Astrocyte (in vitro differentiated cells and primary cell): ENCODE measurements at places on chromosomes 1 and 21.
A peak's percentile ranks its signal among the peaks of the same experiment; 100 is the strongest.

DNA sequence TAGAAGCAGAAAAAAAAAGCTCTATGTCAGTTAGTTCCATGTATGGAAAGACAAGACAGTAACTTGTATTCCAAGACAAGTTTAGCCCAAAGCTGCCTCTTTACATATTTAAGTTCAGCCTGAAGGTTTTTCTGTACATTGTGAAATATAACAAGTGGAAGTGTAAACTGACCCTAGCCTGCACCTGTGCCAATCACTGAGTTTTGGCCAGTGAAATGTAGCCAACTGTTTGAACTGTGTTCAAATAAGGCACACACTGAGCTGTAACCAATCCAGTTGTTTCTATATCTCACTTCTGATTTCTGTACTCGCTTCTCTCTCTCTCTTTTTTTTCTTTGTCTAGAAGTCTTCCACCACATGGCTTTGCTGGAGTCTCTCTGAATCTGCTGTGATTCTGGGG is 1227.1 kb downstream of the NCAM2 start:
- H3K36me3 ChIP-seq, result no peaks in the 10 kb centered on the region
- H3K4me1 ChIP-seq, result no peaks in the 10 kb centered on the region
- H3K4me3 ChIP-seq, result no peak overlapping the region

GRCh38 chr1:50880373-50880772 is 79.7 kb downstream of the FAF1 start:
- no peaks in the 10 kb centered on the region for H3K27me3 ChIP-seq
- DNase-seq, result no peak
- H3K27ac ChIP-seq, result no peak overlapping the region

DNA sequence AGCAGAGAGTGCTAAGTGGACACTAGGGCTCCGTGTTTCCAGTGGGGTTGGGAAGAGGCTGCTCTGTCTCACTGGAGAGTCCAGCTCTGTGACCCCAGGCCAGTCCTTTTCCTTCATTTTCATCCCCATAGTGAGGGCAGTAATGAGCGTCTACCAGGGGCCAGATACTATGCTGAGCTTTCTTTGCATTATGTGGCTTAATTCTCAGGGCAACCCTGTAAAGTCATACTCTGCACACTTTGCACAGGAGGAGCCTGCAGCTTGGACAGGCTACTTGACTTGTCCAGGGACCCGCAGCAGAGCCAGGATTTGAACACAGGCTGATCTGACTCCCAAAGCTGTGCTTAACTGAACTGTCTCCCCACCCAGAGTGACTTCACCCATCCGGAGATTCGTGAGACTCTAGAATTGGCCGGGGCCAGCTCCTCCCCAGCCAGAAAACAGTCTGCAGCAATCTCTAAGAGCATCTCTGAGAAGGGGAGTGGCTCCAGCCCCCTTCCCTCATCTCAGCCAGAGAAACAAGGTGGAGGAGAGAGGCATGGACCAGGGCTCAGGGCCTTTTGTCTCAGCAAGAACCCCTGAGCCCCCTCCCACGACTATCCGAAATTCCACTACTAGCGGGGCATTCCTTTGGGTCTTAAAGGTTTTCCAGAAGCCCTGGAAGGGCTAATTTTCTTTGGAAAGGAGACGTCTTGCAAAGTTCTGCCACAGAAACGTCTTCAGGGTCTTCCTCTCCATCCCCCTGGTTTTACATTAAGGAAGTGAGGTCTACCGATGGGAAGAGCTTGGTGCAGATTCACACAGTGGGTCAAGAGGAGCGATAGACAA is 866 bp upstream of the FNDC5 start:
- peak overlapping the region; percentile 55 for H3K4me3 ChIP-seq
- peaks cover 5% of the 10 kb centered on the region for H3K27me3 ChIP-seq
- H3K27ac ChIP-seq, result no peak overlapping the region
- H3K4me1 ChIP-seq, result peaks cover 5% of the 10 kb centered on the region
- DNase-seq, result no peak

- H3K36me3 ChIP-seq, result no peaks in the 10 kb centered on the region
- H3K27me3 ChIP-seq, result no peaks in the 10 kb centered on the region
- H3K4me3 ChIP-seq, result no peak overlapping the region
- no peak for DNase-seq
Measured at GRCh38 chr1:84918726-84919336, 25.8 kb upstream of the LPAR3 start.

DNA sequence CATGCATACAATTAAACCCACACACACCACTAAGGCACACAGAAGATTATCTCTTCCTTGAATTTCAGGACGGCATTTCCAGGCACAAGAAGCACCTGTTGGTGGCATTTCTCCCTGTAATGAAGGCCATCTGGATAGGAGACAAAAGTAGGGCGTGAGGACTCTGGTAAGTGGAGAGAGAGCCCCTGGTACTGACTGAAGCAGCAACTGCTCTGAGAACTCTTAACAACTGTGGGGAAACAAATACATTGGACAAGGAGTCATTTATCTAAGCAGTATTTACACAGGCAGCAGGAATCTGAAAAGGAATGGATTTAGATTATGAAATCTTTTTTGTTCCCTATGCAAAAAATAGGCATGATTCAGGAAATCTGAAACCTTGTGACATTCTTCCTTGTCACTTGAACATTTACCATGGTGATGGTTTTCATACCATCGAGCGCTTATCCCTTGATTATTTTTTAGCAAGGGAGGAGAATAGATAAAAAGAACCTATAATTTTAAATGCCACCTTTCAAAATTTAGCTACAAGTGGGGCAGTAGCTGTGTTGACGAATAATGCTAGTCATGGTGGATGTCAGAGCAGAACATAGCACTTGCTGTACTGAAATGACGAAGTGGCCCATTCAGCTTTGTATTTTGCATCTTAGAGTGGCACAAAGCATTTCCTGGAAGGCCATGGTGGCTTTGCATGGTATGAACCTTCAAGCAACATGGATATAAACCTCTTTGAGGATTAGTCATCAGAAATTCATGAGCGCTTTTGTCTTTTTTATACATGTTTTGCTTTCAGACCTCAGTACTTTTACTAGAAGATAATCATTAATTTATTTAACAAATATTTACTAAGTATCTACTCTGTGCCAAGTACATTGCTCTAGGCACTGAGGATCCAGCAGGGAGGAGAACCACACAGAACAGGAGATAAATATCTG is 362.0 kb downstream of the ADGRL2 start:
- no peaks in the 10 kb centered on the region for H3K4me1 ChIP-seq
- no peak overlapping the region for H3K27ac ChIP-seq
- no peak overlapping the region for H3K4me3 ChIP-seq

GRCh38 chr1:229454056-229454455 is 20.2 kb upstream of the ACTA1 start:
- no peak overlapping the region for H3K27ac ChIP-seq
- H3K36me3 ChIP-seq, result peaks cover 21% of the 10 kb centered on the region
- no peak overlapping the region for H3K4me3 ChIP-seq
- no peak for DNase-seq

DNA sequence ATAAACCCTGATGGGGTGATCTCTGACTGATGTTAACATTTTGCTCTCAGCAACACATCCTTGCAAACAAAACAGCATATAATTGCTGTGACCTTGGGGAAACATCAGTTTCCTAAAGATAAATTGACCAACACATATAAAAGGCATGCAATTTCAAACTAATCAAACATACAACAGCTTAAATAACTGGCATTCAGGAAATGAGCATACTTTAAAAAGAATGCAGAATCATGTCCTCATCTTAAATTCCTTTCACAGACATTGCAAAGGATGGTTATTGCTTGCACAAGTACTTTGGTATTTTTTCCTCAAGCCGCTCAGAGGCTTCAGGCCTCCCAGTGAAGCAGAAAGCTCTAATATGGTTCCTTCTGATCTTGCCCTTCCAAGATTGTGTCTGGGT is 53.4 kb upstream of the RGS18 start:
- no peaks in the 10 kb centered on the region for H3K27me3 ChIP-seq
- peak overlapping the region; percentile 70 for H3K27ac ChIP-seq
- DNase-seq, result peak; percentile 77
- H3K36me3 ChIP-seq, result no peaks in the 10 kb centered on the region
- H3K4me1 ChIP-seq, result peaks cover 9% of the 10 kb centered on the region

- no peaks in the 10 kb centered on the region for H3K36me3 ChIP-seq
- peaks cover 8% of the 10 kb centered on the region for H3K4me1 ChIP-seq
- no peak overlapping the region for H3K4me3 ChIP-seq
- H3K27ac ChIP-seq, result no peak overlapping the region
Measured at GRCh38 chr1:101130673-101131072, 105.1 kb upstream of the DPH5 start.

- no peak overlapping the region for H3K27ac ChIP-seq
- H3K36me3 ChIP-seq, result no peaks in the 10 kb centered on the region
- H3K27me3 ChIP-seq, result peaks cover 9% of the 10 kb centered on the region
- H3K4me1 ChIP-seq, result peaks cover 14% of the 10 kb centered on the region
- DNase-seq, result no peak
Measured at GRCh38 chr1:159943908-159944622, 1.3 kb downstream of the IGSF9 start.

DNA sequence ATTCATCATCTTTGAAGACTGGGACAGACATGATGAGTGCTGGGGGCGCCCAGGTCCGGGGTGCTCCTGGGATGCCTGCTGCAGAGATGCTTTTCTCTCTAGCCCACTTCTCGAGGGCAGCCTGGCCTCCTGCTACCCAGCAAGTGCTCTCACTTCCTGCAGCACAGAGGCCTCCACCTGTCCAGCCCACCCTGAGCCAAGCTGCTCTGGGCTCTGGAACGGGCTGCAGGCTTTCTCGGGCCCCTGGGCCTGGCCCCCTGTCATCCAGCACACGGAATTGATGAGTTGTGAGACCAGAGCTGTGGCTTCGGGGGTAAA is 469.5 kb upstream of the VAMP3 start:
- H3K27me3 ChIP-seq, result no peaks in the 10 kb centered on the region
- H3K4me1 ChIP-seq, result peaks cover 54% of the 10 kb centered on the region
- H3K4me3 ChIP-seq, result no peak overlapping the region
- no peak for DNase-seq
- H3K36me3 ChIP-seq, result no peaks in the 10 kb centered on the region

- no peak overlapping the region for H3K4me3 ChIP-seq
- DNase-seq, result no peak
- H3K27me3 ChIP-seq, result peaks cover 21% of the 10 kb centered on the region
- no peaks in the 10 kb centered on the region for H3K4me1 ChIP-seq
- no peaks in the 10 kb centered on the region for H3K36me3 ChIP-seq
- no peak overlapping the region for H3K27ac ChIP-seq
Measured at GRCh38 chr21:36661511-36662309, 37.2 kb upstream of the SIM2 start.

GRCh38 chr1:66788231-66788939 is 12.7 kb downstream of the INSL5 start:
- DNase-seq, result no peak
- no peaks in the 10 kb centered on the region for H3K36me3 ChIP-seq
- no peak overlapping the region for H3K27ac ChIP-seq
- no peaks in the 10 kb centered on the region for H3K4me1 ChIP-seq
- no peaks in the 10 kb centered on the region for H3K27me3 ChIP-seq
- no peak overlapping the region for H3K4me3 ChIP-seq

GRCh38 chr1:92786111-92786901 is 1.4 kb upstream of the EVI5 start:
- H3K4me3 ChIP-seq, result no peak overlapping the region
- H3K4me1 ChIP-seq, result no peaks in the 10 kb centered on the region
- H3K27me3 ChIP-seq, result no peaks in the 10 kb centered on the region
- H3K36me3 ChIP-seq, result no peaks in the 10 kb centered on the region
- DNase-seq, result no peak
- H3K27ac ChIP-seq, result no peak overlapping the region

DNA sequence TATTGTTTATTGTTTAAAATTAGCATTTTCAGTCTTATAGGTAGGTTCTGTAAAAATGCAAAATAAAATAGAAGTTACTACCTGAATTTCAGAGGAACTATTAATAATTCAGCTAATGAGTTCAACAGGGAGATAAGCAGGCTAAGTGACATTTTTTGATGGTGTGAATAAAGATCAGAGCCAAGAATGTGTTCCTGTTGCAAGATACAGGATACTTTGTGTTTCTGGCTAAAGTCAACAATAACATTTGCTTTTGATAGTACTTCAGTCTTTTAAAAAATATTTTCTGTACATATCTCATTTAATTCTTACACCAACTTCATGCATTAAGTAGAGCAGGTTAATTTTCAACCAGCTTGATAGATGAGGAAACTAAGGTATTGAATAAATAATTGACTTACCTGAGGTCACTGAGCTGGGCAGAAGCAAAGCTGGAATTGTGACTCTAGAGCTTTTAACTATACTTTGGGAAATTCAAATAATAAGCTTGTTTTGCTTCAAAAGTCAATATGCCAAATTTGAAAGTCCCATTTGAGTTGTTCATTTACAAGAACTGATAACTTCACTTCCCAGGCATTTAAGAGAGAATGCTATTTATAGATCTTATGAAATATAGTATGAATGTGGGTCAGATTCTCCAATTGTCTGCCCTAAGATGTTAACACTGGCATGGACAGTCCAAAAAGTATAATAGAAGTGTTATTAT is 6.0 kb downstream of the GORAB start:
- peak; percentile 63 for DNase-seq
- H3K36me3 ChIP-seq, result peaks cover 32% of the 10 kb centered on the region
- no peaks in the 10 kb centered on the region for H3K27me3 ChIP-seq
- peak overlapping the region; percentile 56 for H3K27ac ChIP-seq
- peaks cover 7% of the 10 kb centered on the region for H3K4me1 ChIP-seq
- H3K4me3 ChIP-seq, result no peak overlapping the region

GRCh38 chr1:207922554-207922953 is 11.6 kb upstream of the CD34 start:
- peaks cover 3% of the 10 kb centered on the region for H3K4me1 ChIP-seq
- H3K4me3 ChIP-seq, result no peak overlapping the region
- no peak for DNase-seq

DNA sequence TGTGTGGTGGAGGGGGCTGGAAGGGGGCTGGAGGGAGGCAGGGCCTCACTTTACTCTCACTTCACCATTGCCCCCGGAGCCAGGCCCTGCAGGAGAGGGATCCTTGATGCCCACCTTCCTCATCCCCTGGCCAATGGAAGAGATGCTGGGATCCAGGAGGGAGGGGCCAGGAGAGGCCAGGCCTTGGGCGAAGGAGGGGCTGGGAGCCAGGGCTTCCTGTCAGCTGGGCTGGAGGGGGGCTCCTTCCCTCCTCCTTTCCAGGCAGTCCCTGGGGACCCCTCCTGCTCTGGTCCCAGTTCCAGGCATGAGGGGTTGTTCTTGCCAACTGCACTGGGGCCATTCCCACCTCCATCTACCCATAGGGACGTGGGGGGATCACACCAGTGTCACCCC is 5.7 kb downstream of the AHDC1 start:
- DNase-seq, result no peak
- no peak overlapping the region for H3K27ac ChIP-seq
- H3K36me3 ChIP-seq, result no peaks in the 10 kb centered on the region
- H3K4me1 ChIP-seq, result peaks cover 81% of the 10 kb centered on the region

GRCh38 chr1:29451368-29451892 is 215.1 kb downstream of the PTPRU start:
- H3K4me3 ChIP-seq, result no peak overlapping the region
- H3K27ac ChIP-seq, result no peak overlapping the region
- no peaks in the 10 kb centered on the region for H3K36me3 ChIP-seq
- DNase-seq, result no peak
- no peaks in the 10 kb centered on the region for H3K4me1 ChIP-seq

- H3K4me3 ChIP-seq, result no peak overlapping the region
- H3K36me3 ChIP-seq, result no peaks in the 10 kb centered on the region
- no peak for DNase-seq
- no peak overlapping the region for H3K27ac ChIP-seq
- H3K4me1 ChIP-seq, result peaks cover 6% of the 10 kb centered on the region
Measured at GRCh38 chr1:27624467-27625178, 10.4 kb downstream of the FGR start.
